ENCODE measurements at places on chromosomes 1 and 21.

GRCh38 chr1:203167026-203167912 lies 8.4 kb downstream of the MYBPH start:
- no peak for DNase-seq

- DNase-seq: no peak
Observed at GRCh38 chr1:228913626-228914414, 178.5 kb downstream of the RHOU start.

DNA sequence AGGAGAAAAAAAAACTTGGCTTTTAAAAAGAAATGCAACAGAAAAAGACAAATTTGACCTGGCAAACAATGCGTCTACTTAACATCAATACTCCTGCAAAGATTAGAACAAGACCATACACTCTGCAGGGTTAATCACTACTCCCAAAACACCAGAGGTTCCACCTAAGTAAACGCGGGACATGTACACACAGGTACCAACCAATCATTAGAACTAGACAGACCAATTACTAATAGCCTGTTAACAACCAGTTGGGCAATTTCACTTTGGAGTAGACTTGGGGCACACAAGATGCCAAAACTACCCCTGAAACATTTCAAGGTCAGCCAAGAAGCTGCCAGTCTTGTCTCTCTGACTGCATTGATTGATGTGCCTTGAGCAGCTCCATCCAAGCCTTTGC lies 125.8 kb downstream of the RRAGC start:
- DNase-seq: no peak

- no peak for DNase-seq
Observed at GRCh38 chr1:113732802-113733201, 26.5 kb downstream of the PHTF1 start.

GRCh38 chr1:81115422-81115821 lies 685.3 kb upstream of the ADGRL2 start:
- DNase-seq: no peak

GRCh38 chr1:219858980-219859379 lies 69.4 kb downstream of the SLC30A10 start:
- DNase-seq: no peak

DNA sequence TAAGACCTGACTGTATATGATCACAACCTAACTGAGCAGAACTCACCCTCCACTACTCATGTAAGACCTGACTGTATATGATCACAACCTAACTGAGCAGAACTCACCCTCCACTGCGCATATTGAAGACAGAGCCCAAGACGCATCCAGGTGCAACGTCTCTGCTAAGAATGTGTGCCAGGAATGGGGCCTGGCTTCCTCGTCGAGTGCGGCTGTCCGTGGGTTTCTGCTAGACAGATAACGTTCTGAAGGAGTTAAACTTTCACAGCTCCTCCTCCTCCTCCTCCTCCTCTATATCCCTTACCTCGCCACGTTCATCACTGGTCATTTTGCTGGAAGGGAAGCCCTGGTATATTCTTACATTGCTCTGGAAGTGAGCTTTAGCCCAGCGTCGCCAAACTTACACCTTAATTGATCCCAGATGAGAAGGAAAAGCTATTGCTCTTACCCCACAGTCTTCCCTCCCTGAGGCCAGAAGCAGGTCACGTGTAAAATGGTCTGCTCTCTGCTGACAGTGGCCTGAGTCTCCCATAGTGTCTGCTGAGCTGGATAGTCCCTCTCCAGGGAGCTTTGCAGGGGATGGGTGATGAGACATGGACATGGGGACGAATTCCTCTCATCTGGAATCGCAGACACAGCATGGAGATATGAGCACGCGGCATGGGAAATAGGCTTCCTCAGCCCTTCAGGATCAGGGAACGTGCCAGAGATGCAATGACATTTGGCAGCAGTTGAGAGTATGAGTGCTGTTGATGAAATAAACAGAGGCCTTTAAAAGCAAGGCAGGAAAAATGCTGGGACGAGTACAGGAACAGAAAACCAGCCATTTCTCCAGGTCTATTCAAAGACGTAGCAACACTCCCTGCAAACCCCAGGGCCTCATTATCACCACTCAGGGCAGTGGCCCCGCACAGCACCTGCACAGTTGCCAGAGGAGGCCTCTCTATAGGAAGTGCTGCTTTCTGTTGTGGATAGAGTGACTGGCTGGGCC lies 528.1 kb downstream of the KIF26B start:
- peak; percentile 22 for DNase-seq

DNA sequence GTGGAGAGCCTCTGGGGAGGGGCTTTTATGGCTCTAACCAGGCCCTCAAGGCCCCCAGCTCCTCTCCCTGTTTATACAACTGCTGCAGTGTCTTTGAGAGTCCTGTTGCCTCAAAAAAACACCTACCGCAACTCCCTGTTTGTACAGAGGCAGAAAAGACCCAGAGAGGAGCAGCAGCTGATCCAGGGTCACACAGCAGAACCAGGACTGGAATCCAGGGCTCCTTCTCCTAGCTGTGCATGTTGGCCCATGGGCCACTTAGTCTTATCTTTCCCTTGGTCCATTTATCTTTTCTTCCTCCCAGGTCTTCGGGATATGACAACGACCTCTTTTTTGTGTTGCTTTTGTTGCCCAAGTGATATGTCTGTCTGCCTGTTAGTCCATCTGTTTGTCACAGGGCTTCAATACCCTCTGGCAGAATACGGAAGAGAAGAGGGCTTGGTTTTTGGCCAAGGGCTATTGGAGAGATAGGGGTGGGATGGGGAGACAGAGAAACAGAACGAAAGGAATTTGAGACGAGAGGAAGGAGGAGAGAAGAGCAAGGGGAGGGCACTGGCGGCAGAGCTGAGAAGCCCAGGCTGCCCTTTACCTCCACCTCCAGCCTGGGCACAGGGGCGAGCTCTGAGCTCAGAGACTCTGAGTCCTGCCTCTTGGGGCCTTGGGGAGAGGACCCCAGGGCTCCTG lies 33.5 kb upstream of the WASF2 start:
- no peak for DNase-seq

GRCh38 chr1:152497273-152497672 lies 13.3 kb upstream of the LCE5A start:
- DNase-seq: no peak

DNA sequence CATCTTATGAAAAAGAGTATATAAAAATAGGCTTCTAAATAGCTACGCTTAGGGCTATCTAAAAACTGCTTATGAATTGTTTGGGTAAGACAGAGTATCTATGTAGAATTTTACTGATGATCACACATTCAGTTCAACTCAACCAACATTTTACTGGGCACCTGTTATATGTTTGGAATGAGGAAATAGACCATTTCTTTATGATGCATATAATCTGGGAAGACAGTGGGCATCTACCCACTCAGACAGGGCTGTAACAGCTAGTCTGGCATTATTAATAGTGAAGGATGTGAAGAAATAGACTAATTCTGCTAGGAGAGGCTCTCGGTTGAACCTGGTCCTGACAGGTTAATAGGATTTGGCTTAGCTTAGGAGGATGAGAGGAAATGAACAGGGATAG lies 56.9 kb downstream of the TIAM1 start:
- no peak for DNase-seq

- no peak for DNase-seq
Observed at GRCh38 chr1:22741118-22741517, 30.5 kb downstream of the EPHB2 start.

DNA sequence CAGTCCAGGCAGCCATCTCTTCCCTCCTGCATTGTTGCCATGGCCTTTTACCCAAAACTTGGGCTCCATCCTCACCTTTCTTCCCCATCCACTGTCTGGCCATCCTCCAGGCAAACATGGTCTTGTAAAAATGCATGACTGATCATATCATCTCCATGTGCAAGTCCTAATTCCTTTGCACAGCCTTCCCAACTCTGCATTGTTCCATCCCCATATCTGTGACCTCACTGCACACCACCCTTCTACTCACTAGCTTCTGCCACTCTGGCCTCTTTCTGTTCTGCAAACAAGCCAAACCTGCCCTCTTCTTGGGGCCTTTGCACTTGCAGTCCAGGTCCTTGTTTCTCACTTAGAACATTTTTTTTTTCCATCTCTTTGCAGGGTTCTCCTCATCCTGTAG lies 230.1 kb upstream of the GJB5 start:
- no peak for DNase-seq

GRCh38 chr1:228166170-228166936 lies 749 bp downstream of the IBA57 start:
- DNase-seq: no peak

DNA sequence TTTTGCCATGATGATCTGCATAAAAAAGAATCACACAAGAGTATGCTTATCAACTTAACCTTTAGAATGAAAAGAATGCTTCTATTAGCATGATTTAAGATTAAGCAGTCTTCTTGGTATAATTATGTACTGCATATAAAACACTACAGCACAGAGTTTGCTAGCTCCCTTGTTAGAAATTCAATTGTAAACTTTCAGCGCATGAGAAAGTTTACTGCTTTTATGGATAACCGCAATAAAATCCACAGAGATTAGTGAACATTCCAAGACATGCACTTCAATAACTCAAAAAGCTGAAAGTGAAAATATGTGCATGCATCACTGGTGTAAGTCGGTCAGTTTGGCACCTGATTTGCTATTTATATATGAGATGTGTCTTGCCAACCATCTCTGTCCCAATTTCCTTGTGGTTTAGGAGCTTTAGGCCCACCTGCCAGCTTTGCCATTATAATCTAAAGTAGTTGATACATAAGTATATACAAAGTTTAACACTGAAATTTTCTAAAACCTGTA lies 16.9 kb downstream of the CCT8 start:
- no peak for DNase-seq

- DNase-seq: no peak
Observed at GRCh38 chr1:178052650-178053461, 41.0 kb upstream of the RASAL2 start.

DNA sequence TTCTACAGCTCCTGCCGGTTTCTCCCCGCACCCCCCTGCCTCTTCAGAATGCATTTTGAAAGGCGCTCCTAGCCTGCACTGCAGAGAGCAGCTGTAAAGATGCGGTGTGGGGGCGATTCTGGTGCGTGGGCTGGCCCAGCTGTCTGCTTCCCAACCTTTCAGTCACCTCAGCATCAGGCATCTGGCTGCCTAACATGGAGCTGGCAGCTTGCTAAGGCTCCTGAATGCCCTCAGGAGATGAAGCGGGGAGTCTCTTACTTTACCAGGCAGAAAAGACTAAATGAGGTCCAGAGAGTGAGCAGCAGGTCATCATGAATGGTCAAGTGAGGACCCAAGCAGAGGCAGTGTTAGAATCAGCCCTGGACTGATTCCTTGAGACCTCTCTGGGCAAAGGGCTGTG lies 8.7 kb downstream of the IER5 start:
- peak; percentile 60 for DNase-seq

GRCh38 chr1:62093261-62093660 lies 101.4 kb upstream of the L1TD1 start:
- no peak for DNase-seq

GRCh38 chr1:166328956-166329355 lies 162.2 kb upstream of the FAM78B start:
- DNase-seq: no peak

GRCh38 chr1:18564676-18565075 lies 66.0 kb upstream of the PAX7 start:
- DNase-seq: no peak

GRCh38 chr1:206048582-206048981 lies 4.4 kb upstream of the RHEX start:
- no peak for DNase-seq

DNA sequence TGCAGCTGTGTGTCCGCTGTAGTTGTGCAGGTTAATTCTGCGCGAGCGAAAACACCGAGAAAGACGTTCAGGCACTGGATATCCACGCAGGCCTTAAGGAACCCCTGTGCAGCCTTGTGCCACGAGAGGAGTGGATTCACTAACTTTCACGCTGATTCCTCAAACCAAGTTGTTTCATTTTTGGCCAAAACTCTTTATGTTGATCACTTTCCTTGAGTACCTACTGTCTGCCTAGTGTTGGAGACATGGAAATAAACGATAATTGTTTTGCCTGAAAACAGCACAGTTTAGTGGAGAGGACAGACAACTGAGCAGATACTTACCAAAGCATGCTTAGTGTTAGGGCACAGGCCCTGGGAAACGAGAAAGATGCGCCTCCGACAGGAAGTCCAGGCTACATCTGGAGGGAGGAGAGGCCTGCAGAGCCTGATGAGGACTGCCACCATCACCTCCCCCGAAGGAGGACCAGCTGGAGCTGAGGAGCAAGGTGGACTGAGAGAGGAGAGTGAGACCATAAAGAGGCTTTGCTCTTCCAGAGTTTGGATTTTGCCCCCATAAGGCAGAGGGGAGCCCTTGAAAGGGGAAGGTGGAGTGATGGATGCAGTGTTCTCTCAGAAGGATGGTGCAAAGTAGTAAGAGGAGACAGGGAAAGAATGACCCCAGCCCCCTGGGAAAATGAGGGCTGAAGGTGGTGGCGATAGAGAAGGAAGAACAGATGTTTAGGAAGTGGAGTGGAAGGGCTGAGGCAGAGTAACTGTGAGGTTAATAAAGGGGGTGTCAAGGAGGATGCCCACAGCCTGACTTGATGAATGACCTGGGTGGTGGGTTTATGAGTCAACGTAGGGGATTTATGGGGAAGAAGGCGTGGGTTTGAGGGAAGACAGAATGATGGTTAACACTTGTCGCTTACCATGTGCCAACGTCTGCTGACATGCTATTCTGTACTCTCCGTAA lies 956 bp upstream of the SCAF4 start:
- no peak for DNase-seq

DNA sequence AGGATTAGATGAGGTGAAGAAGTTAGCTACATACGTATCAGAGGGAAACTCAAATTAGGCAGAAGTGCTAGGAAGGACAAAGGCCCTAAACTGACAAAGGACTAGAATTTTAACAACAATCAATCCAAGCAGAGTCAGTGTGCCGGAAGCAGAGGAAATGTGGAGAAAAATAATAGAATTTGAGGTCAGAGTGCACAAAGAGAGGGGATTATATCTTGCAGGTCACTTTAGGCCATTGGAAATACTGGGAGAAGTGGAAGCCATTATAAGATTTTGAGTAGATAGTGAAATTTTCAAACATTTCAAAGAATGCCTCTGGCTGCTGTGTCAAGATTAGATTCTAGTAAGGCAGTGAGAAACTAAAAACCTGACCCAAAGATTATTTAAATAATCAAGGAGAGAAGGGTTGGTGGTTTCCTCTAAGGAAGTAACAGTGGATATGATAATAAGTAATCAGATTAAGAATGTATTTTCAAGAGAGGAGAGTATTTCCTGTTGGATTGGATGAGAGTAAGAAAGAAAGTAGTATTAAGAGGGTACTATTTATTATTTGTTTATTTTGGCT lies 889.2 kb upstream of the NCAM2 start:
- DNase-seq: no peak

DNA sequence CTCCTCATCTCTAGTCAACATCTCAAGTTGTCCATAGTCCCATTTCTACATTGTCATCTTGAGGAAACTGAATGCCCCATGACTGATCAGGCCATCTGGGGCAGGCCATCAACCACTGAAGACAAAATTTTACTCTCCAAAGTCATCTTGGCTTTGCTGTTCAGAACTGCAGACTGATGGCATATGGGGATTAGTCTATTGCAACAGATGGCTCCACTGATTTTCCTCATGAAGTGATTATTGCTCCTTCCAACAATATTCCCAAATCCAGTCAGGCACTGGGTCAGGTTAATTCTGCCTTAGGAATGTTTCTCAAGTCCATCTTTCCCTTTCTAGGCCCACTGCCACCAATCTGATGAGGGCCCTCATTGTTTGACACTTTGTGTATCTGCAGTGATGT lies 101.7 kb downstream of the ESRRG start:
- DNase-seq: no peak
